ENCODE measurements at places on chromosomes 2 and 18. TPM values are rescaled to one million over a fixed set of nuclear protein-coding genes. Genes with fewer than 3 reads are reported as not detected.

Gene SERPINB11
- not detected for total RNA-seq

DNA sequence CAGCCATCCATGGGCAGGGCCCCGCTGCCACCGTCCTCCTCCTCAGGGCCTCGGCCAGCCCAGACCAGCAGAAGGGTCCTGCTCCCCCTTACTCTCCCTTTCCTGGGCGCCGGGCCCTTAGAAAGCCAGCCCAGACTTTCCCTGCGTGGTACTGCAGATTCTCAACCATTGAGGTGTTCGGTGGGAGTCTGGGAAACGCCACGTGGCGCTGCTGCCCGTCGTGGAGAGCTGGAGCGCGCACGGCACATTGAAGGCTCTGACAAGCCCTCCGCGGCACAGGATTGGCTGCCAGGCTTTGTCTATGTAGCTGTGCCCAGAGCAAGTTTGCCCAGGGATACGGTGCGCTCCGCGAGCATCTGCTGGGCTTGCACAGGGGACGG lies 10.4 kb upstream of the KLHL30 start:
- no peak for DNase-seq

DNA sequence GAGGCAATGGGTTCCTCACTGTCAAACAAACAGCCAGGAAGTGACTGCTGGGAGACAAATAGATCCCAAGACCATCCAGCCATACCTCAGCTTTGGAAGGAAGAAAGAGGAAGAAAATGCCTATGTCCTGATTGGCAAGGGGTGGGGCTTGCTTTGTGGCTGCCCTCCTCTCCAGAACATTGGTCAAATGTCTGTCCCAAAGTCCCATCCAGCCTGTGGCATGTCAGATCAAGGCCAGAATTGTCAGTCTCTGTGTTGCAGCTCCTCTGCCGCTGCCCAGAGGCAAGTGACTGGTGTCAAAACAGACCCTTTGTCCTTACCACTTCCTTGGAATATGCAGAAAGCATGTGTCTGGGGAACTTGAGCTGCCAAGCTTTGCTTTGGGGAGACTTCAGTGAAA lies 63.0 kb upstream of the SMAD2 start:
- DNase-seq, result no peak

DNA sequence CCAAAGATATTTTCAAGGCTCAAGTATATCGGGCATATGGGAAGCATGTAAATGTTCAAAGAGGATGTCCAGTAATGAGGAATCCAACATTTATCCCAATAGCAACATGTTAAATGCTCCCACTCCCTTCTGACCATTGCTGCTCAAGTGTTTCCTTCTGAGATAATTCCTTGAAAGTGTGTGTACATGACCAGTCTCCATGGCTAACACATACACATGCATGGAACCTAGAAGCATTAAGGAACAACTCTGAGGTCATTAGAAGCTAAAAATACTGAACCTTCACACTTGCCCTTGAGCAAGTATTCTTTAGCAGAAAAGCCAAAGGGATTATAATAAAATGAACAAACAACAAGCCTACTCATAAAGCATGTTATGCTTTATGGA lies 433.8 kb upstream of the TCF4 start:
- no peak for DNase-seq

- DNase-seq, result peak; percentile 2
Observed at GRCh38 chr2:26162963-26163362, 9.9 kb upstream of the GAREM2 start.

GRCh38 chr2:74746480-74746879 lies 87.4 kb upstream of the HK2 start:
- DNase-seq, result no peak

GRCh38 chr2:41618754-41619153 lies 429.1 kb upstream of the PKDCC start:
- DNase-seq, result no peak

Measured in adrenal gland (tissue), 19 donors.